AG09319 (cell line): ENCODE measurements at places on chromosomes 6 and 20.
A peak's percentile ranks its signal among the peaks of the same experiment; 100 is the strongest.

DNA sequence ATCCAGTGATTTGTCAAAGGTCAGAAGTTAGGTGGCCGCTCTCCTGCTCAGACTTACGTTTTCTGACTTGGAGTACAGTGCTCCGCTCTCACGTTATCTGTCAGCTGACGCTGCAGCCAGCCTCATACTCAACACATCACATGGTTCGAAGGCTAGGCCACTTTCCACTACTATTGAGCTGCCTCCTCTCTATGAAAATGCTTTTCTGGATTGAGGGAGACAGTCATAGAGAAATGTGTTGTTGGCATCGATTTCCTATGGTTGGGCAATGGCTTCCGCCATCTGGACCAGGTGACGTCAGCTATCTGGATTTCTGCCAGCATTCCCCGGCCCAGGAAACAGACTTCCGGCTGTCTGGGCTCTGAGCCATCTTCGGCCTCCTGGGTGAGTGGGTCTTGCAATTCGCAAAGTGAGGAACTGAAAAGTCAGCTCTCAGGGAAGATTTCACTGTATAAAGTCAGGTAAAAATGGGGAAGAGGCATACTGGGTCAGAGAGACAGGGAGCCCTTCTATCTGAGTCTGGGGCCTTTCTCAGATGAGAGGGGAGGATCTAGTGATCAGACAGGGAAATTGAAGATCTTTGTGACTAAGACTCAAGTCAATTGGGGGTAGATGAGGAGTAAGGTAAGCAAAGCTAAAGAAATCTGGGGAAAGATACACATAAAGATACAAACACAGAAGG, 37.5 kb upstream of the IER3 start:
- peak; percentile 98 for DNase-seq

DNA sequence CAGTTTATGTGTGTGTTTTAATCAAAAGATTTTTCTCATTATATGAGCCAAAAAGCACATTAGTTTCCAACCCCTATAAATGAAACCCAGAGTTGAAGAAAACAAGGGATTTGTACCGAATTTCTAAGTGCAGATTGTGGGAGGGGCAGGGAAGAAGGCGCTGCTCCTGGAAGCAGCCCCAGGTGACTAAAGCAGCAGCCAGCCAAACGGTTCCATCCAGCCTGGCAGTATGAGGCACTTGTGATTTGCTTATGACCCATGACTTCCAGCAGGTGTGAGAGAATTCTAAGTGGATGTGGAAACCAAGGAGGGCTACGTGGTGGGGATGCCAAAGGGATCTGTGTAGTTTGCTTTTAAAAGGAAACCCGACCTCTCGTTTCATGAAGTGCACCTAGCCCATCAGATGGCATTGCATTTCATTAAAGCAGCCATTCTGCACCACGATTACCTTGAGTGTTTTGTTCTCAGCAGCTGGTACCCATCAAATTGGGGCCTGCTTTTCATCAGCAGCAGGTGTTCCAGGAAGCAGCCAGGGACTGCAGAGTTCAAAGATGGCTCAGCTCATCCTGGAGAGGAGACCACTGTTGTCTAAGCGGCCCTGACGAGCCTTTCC, 79.1 kb downstream of the DTD1 start:
- DNase-seq, result no peak

GRCh38 chr20:63577317-63577894, 3.4 kb upstream of the HELZ2 start:
- no peak for DNase-seq

GRCh38 chr6:21426841-21427490, 166.6 kb upstream of the SOX4 start:
- no peak for DNase-seq

DNA sequence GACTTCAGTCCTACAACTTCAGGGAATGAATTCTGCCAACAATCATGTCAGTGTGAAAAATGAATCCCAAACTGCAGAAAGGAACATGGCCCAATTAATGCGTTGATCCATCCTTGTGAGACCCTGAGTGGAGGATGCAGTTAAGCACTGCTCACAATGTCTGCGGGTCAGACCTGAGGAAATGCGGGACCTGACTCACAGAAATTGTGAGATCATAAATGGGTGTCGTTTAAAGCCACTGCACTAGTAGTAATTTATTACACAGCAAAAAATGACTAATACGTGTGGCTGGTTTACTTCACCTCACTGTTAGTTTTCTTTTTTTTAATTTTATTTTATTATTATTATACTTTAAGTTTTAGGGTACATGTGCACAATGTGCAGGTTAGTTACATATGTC, 505.0 kb downstream of the PRKN start:
- no peak for DNase-seq

DNA sequence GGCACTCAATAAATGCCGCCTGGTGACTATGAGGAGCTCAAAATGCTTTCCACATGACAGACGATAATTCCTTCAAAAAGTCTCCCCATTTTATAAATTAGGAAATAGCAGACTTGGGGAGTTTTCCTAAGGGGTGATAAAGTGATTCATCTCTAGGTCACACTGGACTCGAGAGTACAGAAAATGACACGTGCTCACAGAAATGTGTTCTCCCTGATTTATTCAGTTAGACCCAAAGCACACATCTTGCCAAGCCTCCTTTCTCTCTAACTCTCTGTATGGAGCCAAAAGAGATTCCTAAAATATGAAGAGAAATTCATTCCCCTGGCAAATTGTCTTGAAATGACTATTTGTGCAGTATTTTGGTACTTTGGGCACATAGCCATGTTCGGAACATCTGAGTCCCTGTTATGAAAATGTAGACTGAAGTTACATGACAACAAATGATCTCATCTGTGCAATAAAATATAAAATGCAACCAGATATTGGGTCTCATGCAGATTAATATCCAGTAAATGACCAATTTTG, 381.1 kb downstream of the TFAP2B start:
- no peak for DNase-seq

DNA sequence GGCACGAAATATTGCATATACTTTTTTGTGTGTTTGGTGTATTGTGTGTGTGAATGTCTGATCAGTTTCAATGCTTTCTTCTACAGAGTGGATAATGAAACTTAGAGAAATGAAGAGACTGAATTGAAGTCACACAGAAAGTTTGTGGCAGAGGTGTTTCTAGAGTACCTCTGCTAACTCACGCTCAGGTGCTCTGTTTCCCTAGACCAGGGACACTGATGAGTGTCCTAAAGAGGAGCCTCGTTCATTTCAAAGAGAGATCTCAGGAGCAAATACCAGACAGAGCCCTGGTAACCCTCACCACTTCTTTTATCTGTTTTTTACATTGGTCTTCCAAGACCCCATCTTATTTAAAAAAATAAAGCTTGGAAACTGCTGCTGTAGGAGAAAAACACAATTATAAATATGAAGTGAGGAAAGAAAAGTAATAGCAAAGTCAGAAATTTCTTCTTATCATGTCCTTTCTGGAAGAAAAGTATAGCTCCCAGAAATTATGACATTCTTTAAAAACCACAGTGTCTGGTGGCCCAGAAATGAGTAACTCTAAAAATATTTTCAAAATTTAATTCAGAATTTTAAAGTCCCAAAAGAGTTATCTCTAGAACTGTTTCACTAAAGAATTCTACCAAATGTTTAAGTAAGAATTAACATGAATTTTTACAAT, 720.6 kb downstream of the RFPL4B start:
- DNase-seq, result no peak

DNA sequence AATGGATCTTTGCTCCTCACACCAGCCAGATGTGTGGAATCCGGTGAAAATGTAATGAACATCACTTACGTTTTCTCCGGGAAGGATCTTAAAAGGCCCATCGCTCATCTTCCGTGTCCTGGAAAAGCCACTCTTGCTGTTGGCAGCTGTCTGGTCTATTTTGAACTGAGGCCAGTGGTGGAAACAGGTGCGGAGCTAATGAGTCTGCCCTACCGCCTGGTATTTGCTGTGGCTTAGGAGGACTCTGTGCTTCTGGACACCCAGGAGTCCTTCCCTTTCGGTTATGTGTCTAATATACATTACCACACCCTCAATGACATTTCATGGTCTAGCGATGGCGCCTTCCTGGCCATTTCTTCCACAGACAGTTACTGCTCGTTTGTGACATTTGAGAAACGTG, 264.2 kb upstream of the PREP start:
- no peak for DNase-seq

GRCh38 chr6:43702534-43703440, 15.2 kb upstream of the MRPS18A start:
- peak; percentile 85 for DNase-seq

DNA sequence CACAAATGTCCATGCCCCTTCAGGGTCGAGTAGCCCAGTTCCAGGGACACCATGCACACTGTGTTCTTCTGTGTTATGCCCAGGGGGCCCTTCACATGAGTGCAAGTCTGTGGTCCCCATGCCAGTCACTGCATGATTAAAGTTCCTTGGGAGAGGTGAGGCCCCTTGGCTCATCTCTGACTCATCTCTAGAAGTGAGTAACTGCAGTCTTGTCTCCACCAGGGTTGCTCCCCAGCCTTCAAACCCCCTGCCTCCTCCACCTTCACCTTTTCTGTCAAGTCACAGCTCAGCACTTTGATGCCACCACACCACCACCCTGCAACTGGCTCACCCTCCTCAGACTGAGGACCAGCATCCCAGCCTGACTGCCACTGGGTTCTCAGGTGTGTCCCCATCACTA, 161.7 kb downstream of the UNC5CL start:
- DNase-seq, result no peak

GRCh38 chr6:129184808-129185366, 301.9 kb downstream of the LAMA2 start:
- no peak for DNase-seq

- no peak for DNase-seq
These were observed 40.2 kb upstream of the GABRR1 start for GRCh38 chr6:89257346-89257745.

DNA sequence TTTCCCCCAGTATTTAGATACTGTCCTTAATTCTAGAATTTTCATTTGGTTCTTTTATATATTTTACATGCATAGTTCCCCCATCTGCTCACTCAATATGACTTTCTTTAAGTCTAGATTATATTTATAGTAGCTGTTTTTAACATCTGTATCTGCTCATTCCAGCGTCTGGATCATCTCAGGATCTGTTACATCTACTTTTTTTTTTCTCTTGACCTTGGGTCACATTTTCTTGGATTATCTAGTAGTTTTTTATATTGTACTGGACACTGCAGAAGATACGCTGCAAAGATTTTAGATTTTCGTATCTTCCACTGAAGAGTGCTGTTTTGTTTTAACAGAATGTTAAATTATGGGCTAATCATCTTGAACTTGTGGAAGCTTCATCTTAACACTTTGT, 20.7 kb downstream of the RAB22A start:
- no peak for DNase-seq

- DNase-seq, result no peak
These were observed 14.8 kb downstream of the MTCH1 start for GRCh38 chr6:36970892-36971842.

- no peak for DNase-seq
These were observed 29.8 kb downstream of the EPM2A start for GRCh38 chr6:145705561-145705960.

GRCh38 chr20:58194175-58194791, 34.2 kb downstream of the ANKRD60 start:
- no peak for DNase-seq

DNA sequence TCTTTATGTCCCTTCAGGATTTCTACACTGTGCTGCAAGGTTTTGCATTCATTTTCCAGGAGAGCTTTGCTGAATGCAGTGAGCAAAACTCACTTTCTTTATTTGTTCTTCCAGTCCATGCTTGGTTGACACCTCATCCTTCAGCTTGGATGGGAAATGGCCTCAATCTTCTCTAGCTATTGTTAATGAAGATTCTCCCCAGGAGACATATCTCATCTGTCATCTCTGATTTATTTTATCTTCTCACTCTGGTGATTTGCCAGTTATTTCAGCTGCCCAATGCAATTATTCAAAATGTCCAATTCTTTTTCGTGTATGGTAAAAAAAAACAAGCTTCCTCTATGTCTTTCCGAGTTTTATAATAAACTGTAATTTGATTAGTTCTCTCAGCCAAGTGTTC, 77.9 kb upstream of the PAK5 start:
- no peak for DNase-seq

DNA sequence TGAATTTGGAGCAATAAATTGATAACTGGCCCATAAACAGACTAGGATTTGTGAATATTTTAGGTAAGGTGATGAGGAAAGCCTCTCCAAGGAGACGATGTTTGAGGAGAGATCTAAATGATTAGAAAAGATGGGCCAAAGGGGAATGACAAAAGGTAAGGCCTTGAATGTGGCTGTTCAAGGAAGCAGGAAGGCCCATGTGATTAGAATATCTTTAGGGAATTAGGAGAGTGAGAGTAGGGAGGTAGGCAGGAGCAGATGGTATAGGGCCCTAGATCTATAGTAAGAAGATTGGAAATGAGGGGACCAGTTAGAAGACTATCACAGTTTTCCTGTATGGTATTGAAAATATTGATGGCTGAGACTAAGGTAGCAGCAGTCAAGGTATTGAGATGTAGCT, 6.7 kb downstream of the HSF2 start:
- no peak for DNase-seq

DNA sequence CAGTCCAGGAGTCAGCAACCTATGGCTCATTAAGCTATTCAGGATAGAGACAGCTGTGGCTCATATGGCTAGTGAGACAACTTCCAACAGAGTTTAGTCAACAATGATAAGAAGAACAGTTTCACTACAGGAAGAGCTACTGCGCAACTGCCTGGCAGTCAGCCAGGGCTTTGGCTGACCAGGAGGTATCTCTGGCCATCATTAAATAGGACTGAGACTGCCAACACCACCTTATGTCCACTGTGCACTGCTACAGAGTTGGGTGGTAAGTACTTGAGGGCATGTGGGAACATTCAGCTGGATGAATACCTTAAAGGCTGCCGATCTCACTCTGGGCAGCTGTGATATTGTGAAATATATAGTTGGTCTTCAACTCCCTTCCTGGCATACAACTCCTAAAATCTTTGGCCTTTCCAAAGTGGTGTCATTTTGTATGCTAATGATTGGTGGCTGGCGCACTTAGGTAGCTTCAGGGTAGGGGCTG, 52.2 kb upstream of the FAM83C start:
- DNase-seq, result no peak

DNA sequence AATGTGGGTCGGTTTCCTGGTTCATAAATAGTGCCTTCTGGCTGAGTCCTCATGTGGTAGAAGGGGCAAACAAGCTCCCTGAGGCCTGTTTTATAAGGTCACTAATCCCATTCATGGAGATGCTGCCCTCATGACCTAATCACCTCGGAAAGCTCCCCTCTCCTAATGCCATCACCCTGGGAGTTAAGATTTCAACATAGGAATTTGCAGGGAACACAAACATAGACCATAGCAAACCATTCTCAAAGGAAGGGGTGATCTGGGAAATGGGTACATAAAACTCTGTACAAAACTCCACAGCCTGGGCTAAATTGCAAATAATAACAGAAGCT, 1.5 kb upstream of the ADTRP start:
- no peak for DNase-seq

DNA sequence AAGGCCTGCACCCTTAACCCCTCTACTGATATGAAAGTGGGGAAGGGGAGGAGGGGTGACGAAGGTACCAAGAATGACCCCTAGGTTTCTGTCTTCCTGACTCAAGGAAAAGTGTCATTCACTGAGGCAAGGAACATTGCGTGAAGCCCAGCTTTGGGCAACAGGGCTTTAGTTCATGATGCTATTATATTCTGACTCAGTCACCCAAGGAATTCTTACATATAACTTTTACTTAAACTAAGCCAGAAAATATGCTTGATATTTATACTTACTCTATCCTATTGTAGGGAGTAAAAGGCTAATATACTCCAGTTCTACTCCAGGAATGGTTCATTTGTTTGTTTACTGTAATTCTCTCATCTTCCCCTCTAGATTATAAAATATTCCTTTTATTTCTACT, 60.5 kb downstream of the DOP1A start:
- no peak for DNase-seq
